GOT3 (cell line): ENCODE measurements at places on chromosomes 4 and X.

DNA sequence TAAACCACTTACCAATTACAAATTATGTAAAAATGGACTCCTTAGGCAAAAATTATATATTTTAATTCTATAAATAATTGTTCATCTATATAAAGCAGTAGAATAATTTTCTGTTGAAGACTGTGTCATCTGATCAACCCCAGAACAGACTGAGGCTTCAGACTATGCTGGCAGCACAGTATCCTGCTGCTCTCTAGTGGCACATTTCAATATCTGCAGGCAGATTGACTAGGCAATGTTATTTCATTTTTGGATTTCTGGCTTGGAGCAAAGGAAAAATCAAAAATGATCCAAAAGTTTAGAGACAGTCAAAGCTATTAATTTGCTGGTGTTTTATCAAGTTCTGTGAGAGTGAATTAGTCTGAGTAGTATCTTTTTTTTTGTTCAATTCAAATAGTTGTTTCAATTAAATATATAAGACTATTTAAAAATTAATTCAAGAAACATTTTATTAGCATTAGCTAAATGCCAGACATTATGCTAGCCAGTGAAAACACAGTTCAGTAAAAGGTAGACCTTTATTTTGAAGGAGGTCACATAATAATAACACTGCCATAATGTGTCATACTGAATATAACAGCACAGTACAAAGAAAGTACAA, 21.3 kb upstream of the SULT1E1 start:
- DNase-seq, result no peak

- DNase-seq, result no peak
Observed at GRCh38 chr4:153785910-153786721, 2.8 kb downstream of the SFRP2 start.

DNA sequence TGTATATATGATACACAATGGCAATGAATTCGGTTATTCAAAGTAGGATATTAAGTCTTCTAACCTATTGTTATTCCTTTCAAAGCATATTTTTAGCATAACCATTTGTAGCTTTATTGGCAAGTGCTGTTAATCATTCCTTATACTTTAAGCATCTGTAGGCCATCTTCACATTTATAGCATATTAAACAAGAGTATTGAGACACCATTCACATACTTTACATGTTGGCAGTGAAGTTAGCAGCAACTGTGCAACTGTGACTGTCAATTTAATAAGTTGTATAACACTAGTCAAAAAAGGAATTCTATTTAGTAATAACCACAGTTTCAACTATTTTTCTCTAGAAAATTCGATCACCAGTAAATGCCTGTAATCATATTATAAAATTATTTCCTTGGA, 107.3 kb upstream of the MYOZ2 start:
- DNase-seq, result no peak

- no peak for DNase-seq
Observed at GRCh38 chrX:153551135-153551534, 33.7 kb downstream of the ATP2B3 start.

- DNase-seq, result no peak
Observed at GRCh38 chrX:13996650-13997049, 33.0 kb downstream of the GEMIN8 start.

- DNase-seq, result no peak
Observed at GRCh38 chrX:71367396-71367795, 1.2 kb downstream of the TAF1 start.

DNA sequence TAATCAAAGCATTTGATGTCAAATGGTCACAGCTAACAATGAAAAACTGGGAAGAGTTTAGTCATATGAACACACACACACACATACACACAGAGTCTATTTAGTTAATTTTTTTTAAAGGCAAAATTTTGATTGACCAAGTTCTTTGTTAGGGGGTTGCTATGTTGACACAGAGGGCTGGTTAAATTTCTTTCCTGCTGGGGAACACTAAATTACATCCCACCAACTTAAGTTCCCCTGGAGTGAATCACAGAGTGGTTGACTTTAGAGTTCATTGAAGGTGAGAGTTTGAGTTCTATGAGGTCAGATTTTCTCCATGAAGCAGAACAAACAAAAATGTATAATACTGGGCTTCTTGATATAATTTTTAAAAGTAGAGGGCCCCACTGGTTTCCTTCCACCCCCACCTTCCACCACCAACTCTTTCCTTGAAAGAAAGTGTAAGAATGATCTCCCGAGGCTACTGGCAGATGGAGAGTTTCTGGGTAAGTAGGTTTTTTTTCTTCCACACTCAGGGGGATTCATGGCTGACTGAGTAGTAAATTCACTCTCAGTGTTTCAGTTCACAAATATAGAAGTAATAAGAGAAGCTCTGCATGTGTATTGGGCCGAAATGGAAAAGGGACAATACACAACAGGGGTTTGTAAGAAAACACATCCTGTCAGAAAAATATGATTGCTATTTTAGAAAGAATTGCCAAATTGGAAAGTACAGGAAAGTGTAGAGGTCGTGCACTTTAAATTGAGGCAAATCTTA, 917.0 kb upstream of the LCORL start:
- DNase-seq, result no peak

DNA sequence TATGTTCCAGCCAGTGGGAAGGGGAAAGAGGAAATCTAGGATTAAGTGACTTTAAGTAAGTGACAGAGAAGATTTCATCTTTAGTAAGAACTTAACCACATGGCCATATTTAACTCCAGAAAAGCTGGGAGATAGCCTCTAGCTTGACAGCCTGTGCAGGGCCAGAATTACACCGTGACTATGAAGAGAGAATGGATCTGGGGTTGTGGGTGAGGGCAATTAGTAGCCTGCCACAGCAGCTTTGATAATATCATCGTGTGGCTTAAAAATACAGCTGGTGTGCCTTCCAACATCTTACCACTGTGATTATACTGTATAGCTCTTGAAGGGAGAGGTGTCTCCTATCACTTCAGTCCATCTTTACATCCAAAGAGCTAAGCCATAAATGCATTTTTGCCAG, 57.6 kb upstream of the TBC1D9 start:
- no peak for DNase-seq

- DNase-seq, result no peak
Observed at GRCh38 chrX:133579631-133580030, 164.3 kb upstream of the GPC4 start.

DNA sequence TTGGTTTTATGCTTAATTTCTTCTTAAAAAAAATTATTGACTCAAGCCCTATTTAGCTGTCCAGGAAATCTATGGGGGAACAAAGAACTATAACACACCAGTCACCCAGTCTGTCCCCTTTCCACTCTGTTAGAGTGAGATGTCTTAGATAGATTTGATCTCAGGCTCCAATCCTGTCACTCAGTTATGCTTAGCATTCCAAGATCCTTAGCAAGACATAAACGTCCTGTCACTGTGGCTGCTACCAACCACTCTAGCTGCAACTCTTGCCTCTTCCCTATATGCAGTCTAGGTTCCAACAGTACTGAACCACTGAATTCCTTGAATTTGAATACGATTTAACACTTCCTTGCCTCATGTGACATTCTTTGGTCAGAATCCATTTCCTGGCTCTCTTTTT, 241.9 kb upstream of the NWD2 start:
- DNase-seq, result no peak

GRCh38 chrX:136203438-136203837, 47.8 kb downstream of the MAP7D3 start:
- no peak for DNase-seq

GRCh38 chrX:85517994-85518718, 138.7 kb upstream of the POF1B start:
- DNase-seq, result no peak

DNA sequence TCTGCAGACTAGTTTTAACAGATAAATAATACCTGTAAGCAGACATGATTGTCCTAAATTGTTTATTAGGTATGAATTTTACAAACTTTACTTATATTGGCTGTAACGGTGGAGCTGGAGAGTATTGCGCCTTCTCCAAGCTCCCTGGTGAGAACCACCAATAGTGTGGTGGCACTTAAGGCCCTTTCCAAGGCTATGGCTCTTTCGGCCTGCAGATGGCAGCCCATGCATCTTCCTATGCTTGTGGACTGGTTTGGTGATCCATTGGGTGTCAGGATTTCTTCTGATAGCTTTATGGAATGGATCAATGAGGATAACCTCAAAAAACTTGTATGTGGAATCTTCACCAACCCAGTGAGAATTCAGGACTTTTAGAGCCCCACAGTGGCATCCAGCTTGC, 7.8 kb downstream of the LARP1B start:
- DNase-seq, result no peak

DNA sequence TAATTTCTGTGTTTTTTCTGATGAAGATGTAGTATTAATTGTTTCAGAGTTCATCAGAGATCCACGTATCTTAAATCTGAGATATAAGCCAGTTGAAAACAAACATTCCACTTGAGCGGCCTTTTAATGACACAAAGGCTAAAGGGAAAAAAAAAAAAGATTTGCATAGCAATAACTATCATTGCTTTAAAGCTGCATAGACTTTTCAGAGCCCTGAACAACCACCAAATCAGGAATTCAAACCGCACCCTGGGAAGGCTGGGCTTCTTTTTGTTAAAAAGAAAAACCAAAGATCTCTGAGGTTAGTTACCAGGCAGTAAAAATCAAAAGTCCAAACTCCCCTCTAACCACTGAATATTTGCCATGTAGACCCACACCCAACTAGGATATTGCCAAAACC, 206.0 kb downstream of the HHIP start:
- no peak for DNase-seq

- no peak for DNase-seq
Observed at GRCh38 chrX:13223868-13224567, 95.8 kb downstream of the ATXN3L start.

- DNase-seq, result no peak
Observed at GRCh38 chr4:52036886-52037530, 1.1 kb downstream of the SGCB start.

- no peak for DNase-seq
Observed at GRCh38 chr4:145566768-145567167, 52.4 kb upstream of the MMAA start.

GRCh38 chr4:4226606-4227438, at the start of gene OTOP1:
Gene OTOP1, minus strand, starts transcription at chr4:4226929. Its CDS starts 65 bp downstream, at chr4:4226864.
- no peak for DNase-seq

- DNase-seq, result no peak
Observed at GRCh38 chrX:7987160-7988012, 60.2 kb upstream of the PNPLA4 start.

GRCh38 chr4:37627263-37627662, 58.9 kb downstream of the RELL1 start:
- no peak for DNase-seq

DNA sequence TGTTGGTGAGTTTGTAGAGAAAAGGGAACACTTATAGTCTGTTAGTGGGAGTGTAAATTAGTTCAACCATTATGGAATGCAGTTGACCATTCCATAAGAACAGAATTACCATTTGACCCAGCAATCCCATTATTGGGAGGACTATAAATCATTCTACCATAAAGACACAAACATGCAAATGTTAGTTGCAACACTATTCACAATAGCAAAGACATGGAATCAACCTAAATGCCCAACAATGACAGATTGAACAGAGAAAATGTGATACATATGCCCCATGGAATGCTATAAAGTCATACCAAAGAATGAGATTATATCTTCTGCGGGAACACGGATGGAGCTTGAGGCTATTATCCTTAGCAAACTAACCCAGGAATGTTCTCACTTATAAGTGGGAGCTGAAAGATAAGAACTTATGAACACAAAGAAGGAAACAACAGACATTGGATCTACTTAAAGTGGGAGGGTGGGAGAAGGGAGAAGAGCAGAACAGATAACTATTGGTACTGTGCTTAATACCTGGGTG, 1819.2 kb upstream of the ADGRL3 start:
- no peak for DNase-seq

DNA sequence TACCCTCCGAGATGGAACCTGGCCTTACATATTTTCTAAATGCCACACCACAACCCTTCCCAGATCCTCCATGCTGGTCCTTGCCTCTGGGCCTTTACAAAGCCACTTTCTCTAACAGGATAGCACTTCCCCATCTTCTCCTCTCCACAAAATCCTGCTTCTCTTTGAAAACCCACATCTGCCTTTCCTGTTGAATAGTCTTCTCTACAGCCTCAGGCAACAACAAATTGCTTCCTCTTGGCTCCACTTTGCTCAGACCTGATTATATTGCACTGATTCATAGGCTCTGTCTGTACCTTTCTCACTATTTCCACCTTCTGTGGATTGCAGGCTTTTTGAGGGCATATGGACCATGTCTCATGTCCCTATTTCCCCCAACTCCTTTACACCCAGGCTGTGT, 203.7 kb upstream of the MBNL3 start:
- DNase-seq, result no peak

GRCh38 chrX:119389871-119390501, 9.2 kb upstream of the SLC25A43 start:
- DNase-seq, result no peak

- DNase-seq, result no peak
Observed at GRCh38 chr4:76276813-76277212, 25.3 kb downstream of the FAM47E start.

GRCh38 chrX:78168065-78168464, 28.6 kb upstream of the TAF9B start:
- no peak for DNase-seq

DNA sequence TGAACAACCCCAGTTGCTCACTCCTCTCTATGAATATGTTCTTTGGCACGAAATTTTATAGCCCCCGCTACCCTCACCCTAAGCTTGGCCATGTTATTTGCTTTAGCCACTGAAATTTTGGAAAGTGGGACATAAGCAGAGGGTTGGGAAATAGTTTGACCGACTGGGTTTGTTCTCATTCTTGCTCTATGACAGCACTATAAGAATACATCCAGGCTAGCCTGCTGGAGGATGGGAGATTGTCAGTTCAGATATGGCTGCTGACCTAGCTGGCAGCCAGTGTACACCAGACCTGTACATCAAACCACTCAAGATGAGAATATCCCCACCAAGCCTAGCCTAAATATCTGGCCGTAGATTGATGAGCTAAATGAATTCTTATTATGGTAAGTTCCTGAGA, 298.1 kb downstream of the PDGFC start:
- no peak for DNase-seq

- DNase-seq, result no peak
Observed at GRCh38 chr4:18166925-18167324, 145.4 kb upstream of the LCORL start.

- DNase-seq, result no peak
Observed at GRCh38 chrX:20500949-20501348, 234.2 kb upstream of the RPS6KA3 start.

GRCh38 chr4:87058356-87059073, 123.7 kb downstream of the AFF1 start:
- DNase-seq, result no peak

- no peak for DNase-seq
Observed at GRCh38 chrX:16664074-16664473, 14.1 kb downstream of the S100G start.

DNA sequence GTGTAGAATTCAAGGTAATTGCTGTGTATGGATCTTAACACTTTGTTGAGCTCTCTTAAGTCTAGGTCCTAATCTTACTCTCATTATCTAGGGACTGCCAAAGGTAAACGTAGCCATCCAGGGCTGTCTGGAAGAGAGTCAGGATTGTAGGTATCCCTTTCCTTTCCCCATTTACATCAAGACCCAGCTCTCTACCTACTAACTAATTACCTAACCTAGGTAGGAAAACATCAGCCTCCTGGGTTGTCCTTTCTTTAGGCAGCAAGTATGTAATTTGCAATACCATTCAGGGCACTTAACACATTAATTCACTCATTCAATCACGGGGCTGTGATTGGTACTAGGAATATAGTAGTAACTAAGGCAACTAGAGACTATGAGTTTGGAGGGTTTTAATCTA, 15.2 kb upstream of the CPEB2 start:
- DNase-seq, result no peak

GRCh38 chr4:82248903-82249632, 124.7 kb downstream of the HNRNPD start:
- no peak for DNase-seq

GRCh38 chr4:17613761-17614415, 553 bp upstream of the MED28 start:
- DNase-seq, result no peak

- DNase-seq, result no peak
Observed at GRCh38 chr4:123170843-123171242, 225.8 kb upstream of the SPRY1 start.
